ENCODE measurements at places on chromosomes 12 and 14. TPM values are rescaled to one million over a fixed set of nuclear protein-coding genes. Genes with fewer than 3 reads are reported as not detected.

TAS2R19 gene
- total RNA-seq: 2.7 TPM

- peak overlapping the region; percentile 92 for H3K4me3 ChIP-seq
- peaks cover 17% of the 10 kb centered on the region for H3K36me3 ChIP-seq
- no peak for DNase-seq
- H3K4me1 ChIP-seq: peaks cover 42% of the 10 kb centered on the region
Measured at GRCh38 chr12:49058366-49059044, 2.1 kb downstream of the KMT2D start.

PRMT5 gene
- total RNA-seq: 39.0 TPM

NUMB gene
- 45.2 TPM for total RNA-seq

GRCh38 chr14:69676723-69677122 is 65.3 kb downstream of the SUSD6 start:
- H3K4me1 ChIP-seq: peaks cover 33% of the 10 kb centered on the region
- H3K36me3 ChIP-seq: no peaks in the 10 kb centered on the region
- no peak overlapping the region for H3K27ac ChIP-seq
- no peaks in the 10 kb centered on the region for H3K27me3 ChIP-seq
- DNase-seq: no peak

DNA sequence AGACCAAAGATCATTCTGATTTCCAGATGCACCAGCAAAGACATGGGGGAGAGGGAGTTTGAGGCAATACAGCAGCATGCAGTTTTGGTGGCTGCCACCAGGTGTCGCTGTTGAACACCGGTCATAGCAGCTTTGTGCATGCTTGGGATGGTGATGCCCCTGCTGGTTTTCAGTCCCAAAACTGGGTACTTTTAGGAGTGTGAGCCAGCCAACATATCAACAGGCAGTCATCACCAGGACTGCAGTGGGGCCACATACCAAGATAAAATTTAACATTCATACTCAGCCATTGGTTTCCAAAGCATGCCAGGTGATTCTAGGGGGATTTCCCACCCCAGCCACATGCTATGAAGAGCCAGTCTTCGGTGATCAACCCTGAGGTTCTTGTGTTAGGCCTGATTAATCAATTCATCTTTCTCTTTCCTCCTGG is 64.2 kb downstream of the PHETA1 start:
- H3K36me3 ChIP-seq: no peaks in the 10 kb centered on the region
- no peaks in the 10 kb centered on the region for H3K4me1 ChIP-seq
- DNase-seq: no peak

DNA sequence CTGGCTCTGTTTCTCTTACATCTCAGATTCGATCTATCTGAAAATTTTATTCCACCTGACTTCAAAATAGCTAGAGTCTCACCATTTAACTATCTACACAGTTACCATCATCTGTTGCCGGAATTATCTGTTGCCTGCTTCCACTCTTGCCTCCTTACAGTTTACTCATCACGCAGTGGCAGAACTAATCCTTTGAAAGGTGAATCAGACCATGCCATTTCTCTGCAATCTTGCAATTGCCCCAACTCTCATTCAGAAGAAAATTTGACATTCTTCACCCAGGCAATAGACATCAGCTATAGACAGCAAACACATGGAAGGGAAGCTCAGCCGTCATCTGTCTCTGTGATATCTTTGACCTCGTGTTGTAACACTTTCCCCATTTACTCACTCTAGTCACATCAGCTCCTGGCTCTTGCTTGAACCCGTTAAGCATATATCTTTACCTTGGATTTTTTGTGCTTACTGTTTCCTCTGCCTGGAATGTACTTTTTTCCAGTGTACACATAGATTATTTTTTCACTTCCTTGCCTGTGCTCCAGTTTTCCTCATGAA is 85.5 kb downstream of the PDE3A start:
- no peak overlapping the region for H3K4me3 ChIP-seq
- H3K27me3 ChIP-seq: no peaks in the 10 kb centered on the region
- no peaks in the 10 kb centered on the region for H3K4me1 ChIP-seq
- H3K36me3 ChIP-seq: no peaks in the 10 kb centered on the region
- DNase-seq: no peak

- no peak overlapping the region for H3K27ac ChIP-seq
- peaks cover 48% of the 10 kb centered on the region for H3K36me3 ChIP-seq
- no peaks in the 10 kb centered on the region for H3K4me1 ChIP-seq
- DNase-seq: no peak
- no peak overlapping the region for H3K4me3 ChIP-seq
Measured at GRCh38 chr14:73153272-73153671, 17.0 kb downstream of the PSEN1 start.

OR6C76 gene
- not detected for total RNA-seq

GRCh38 chr14:21406213-21406612 is 22.4 kb upstream of the SUPT16H start:
- H3K27me3 ChIP-seq: no peaks in the 10 kb centered on the region
- H3K4me1 ChIP-seq: no peaks in the 10 kb centered on the region
- no peak for DNase-seq
- H3K36me3 ChIP-seq: peaks cover 7% of the 10 kb centered on the region

Measured in T-cell (primary cell).